HFFc6 (cell line): ENCODE measurements at places on chromosomes 11 and 22. TPM values are rescaled to one million over a fixed set of nuclear protein-coding genes. Genes with fewer than 3 reads are reported as not detected.

GRCh38 chr11:96229354-96229977, 113.5 kb downstream of the MAML2 start:
- H3K4me1 ChIP-seq, result peaks cover 75% of the 10 kb centered on the region
- DNase-seq, result no peak
- H3K27ac ChIP-seq, result peak overlapping the region; percentile 95
- H3K27me3 ChIP-seq, result peaks cover 3% of the 10 kb centered on the region; the same call in 1 of the 2 replicates
- peak overlapping the region; percentile 70 for H3K4me3 ChIP-seq
- peaks cover 28% of the 10 kb centered on the region for H3K36me3 ChIP-seq

GRCh38 chr11:66195867-66196266, 72.6 kb upstream of the RAB1B start:
- H3K27me3 ChIP-seq, result no peaks in the 10 kb centered on the region; the same call in 1 of the 2 replicates
- peaks cover 25% of the 10 kb centered on the region for H3K4me1 ChIP-seq
- no peak overlapping the region for H3K4me3 ChIP-seq

GRCh38 chr11:34466802-34467488, 28.2 kb downstream of the CAT start:
- no peaks in the 10 kb centered on the region for H3K4me1 ChIP-seq
- H3K4me3 ChIP-seq, result no peak overlapping the region
- no peaks in the 10 kb centered on the region for H3K27me3 ChIP-seq
- H3K27ac ChIP-seq, result no peak overlapping the region

DNA sequence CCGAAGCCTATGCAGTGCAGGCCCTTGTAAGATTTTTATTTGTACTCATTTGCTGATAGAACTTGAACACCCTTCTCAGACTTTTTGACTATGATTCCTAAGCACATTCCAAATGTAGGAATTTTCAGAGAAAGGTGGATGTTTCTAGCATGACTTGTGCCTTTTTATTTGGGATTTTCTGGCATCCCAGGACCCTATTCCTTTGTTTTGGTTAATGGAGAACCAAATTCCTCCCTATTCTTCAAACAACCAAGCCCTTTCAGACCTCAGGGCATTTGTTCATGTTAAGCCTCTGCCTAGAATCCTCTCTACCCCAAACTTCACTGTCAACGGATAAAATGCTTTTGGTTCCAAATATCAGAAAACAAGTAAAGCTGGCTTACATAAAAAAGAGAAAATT, 371.1 kb downstream of the DDX10 start:
- H3K4me3 ChIP-seq, result no peak overlapping the region
- peaks cover 5% of the 10 kb centered on the region; the same call in 1 of the 2 replicates for H3K36me3 ChIP-seq
- no peak for DNase-seq
- peak overlapping the region; percentile 65 for H3K27ac ChIP-seq

DNA sequence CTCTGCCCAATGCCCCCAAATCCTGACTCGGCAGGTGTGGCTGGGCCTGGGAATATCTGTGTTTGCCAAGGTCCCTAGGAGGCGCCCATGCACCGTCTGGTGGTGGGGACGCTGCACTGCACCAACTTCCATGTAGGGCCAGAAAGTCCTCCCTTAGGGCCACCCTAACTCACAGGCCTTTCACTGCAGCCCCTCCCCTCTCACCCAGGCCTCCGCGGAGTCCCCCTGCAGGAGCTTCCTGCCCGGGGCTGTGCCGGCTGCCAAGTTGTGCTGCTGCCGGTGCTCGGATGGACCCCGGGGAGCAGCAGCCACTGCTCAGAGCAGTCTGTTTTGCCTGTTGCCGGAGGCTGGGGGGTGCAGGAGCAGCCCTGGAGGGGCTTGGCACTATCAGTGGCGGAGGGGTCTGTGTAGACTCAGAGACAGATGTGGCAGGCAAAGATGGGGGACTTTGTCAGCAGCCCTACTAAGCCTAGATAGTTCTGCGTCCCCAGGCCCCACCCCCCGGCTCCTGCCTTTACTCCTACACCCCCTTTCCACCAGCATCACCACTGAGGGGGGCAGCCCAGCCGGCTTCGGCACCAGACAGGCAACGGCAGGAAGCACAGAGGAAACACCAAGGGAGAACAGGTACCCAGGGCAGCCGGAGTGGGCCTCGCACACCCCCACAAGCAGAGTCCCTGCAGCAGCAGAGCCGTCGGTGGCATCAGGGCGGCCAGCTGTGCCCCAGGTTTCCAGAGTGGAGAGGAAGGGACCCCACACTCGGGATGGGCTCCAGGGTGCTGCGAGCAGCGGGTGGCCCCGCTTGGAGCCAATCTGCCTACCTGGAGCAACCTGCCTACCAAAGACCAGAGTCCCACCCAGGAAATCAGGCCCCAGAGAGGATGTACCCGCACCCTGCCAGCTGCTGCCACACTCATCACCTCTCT, 124.3 kb downstream of the TRIM29 start:
- DNase-seq, result peak; percentile 9
- no peak overlapping the region for H3K27ac ChIP-seq
- no peak overlapping the region for H3K4me3 ChIP-seq
- no peaks in the 10 kb centered on the region for H3K36me3 ChIP-seq

- no peaks in the 10 kb centered on the region for H3K36me3 ChIP-seq
- no peak for DNase-seq
- no peak overlapping the region for H3K4me3 ChIP-seq
- no peaks in the 10 kb centered on the region for H3K4me1 ChIP-seq
Measured at GRCh38 chr22:39568278-39568981, 2.1 kb upstream of the CACNA1I start.

DNA sequence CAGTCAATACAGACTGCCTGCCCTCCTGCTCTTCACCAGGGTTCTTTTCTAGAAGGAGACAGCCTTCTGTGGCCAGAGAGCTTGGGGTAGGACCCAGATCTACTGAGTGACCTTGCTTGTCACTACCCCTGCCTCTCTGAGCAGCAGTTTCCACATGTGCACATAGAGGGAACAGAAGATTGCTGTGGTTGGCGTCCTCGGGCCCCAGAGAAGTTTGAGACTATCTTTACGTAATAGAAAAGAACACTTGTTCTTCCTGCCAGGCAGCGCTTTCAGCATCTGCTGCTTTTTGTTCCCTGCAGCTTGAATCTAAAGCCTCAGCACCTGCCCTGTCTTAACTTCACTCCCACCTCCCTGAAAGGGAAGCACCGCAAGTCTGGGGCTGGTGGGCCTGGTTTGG, 1.9 kb upstream of the FKBP2 start:
- H3K4me3 ChIP-seq, result no peak overlapping the region
- H3K27me3 ChIP-seq, result peaks cover 1% of the 10 kb centered on the region; the same call in 1 of the 2 replicates
- peaks cover 9% of the 10 kb centered on the region; the same call in 1 of the 2 replicates for H3K36me3 ChIP-seq

DNA sequence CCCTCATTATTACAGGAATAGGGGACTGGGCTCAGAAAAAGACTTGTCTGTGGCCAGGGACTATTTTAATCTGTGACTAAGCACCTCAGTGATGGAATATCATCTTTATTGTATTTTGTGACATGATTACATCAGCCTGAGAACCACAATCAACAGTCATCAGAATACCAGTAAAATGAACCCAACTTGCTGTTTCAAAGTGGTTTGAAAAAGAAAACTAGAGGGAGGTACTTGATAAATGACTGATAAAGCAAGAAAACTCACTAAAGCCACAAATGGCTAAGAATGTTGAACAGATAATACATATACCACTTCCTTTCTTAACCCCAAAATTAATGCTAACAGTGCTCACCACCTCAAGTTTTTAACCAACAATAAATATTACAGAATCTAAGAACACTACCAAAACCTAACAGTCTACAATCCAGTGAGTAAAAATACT, 155.7 kb downstream of the ATG16L2 start:
- peak overlapping the region; percentile 13 for H3K4me3 ChIP-seq
- H3K36me3 ChIP-seq, result peaks cover 41% of the 10 kb centered on the region
- H3K27ac ChIP-seq, result peak overlapping the region; percentile 62
- H3K27me3 ChIP-seq, result no peaks in the 10 kb centered on the region

DNA sequence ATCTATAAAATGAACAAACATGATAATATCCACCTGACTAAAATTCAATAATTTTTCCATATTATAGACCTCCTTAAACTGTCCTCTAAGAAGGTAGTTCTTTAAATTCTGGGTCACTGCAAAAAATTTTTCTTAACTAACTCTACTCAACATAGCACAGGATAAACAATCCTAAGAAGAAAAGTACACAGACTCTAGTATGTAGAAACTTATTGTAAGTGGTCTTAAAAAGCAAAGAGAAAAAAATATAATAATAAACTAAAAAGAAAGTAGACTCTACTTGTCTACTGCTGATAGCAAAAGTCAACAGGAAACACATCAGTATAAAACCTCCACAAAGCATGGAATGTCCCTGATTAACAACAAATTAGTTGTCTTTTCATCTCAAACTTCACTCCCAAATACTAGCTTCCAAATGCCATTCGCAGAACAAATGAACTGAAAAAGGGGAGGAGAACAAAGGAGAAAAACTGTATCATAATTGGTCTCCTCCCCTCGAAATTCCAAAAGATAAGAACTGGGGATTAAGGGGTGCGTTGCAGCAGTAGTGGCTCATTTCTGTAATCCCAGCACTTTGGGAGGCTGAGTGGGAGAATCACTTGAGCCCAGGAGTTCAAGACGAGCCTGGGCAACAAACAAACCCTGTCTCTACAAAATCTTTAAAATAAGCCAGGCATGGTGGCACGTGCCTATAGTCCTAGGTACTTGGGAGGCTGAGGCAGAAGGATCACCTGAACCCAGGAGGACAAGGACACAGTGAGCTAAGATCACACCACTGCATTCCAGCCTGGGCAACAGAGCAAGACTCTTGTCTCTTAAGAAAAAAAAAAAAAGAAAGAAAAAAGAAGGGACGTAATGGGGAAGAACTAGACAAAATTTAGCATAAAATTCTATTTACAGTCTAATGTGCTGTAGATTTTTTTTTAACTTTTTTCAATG, 6.5 kb downstream of the FCHSD2 start:
- peaks cover 39% of the 10 kb centered on the region for H3K4me1 ChIP-seq
- peaks cover 1% of the 10 kb centered on the region for H3K27me3 ChIP-seq
- H3K4me3 ChIP-seq, result no peak overlapping the region
- no peak for DNase-seq
- H3K27ac ChIP-seq, result no peak overlapping the region

The ARHGAP32 gene
- 7.0 to 8.4 TPM (median 8.0 TPM) in 3 replicates for total RNA-seq

The KCNA4 gene
- not detected in 3 replicates for total RNA-seq

The LRRC55 gene
- not detected in 3 replicates for total RNA-seq

The CARS1 gene
- 51.3 and 63.3 TPM in 2 replicates for total RNA-seq

The MPPED2 gene
- not detected in 3 replicates for total RNA-seq
